Adrenal gland (tissue), 19 donors: ENCODE measurements at places on chromosomes 1 and 21.

DNA sequence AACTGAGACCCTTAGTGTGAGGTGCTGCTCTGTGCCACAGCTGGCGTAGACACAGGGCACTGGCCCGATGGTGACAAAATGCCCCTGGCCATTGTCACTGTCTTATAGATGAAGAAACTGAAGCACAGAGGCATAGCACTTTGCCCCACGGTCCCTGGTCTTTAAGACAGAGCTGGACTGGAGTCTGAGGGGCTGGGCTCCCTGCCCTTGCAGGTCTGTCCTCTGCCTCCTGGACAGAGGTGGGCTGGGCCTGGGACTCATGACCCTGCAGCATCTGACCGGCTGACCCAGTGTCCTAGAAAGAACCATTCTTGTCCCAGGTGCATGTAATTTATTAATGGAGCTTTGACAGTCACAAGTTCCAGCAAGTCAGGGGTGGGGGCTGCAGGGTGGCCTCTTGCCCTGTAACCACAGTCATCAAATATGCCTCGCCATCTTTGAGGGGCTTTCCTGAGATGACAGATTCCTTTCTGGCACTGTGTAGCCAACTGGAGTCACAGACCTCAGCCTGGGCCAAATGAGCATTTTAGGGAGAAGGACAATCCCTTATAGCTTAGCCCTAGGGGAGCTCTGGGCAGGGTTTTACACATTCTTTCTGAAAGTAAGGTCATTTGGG, 6.1 kb downstream of the SLFNL1 start:
- no peak for DNase-seq

DNA sequence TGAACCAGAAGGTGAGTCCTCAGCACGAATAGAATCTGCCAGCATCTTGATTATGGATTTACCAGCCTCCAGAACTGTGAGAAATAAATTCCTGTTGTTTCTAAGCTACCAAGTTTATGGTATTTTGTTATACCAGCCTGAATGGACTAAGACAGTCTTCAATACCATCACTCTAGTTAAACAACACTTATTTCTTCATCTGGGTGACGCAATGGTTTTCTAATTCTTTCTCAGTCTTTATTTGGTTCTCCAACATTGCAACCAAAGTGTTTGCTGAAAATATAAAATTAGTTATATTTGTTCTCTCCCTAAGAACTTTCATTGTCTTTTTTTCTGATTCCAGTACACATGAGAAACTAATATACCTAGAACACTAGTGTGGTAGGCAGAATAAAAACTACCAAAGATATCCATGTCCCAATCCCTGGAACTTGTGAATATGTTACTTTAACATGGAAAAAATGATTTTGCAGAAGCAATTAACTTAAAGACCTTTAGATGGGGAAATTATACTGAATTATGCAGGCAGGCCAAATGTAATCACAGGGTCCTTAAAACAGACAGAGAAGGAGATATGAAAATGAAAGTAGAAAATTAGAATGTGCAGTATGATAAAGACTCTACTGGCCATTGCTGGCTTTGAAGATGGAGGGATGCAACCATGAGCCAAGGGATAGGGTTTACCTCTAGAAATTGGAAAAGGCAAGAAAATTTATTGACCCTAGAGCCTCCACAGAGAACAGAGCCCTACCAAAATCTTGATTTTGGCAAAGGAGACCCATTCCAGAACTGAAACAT, 1115.1 kb downstream of the PLA2G4A start:
- no peak for DNase-seq

DNA sequence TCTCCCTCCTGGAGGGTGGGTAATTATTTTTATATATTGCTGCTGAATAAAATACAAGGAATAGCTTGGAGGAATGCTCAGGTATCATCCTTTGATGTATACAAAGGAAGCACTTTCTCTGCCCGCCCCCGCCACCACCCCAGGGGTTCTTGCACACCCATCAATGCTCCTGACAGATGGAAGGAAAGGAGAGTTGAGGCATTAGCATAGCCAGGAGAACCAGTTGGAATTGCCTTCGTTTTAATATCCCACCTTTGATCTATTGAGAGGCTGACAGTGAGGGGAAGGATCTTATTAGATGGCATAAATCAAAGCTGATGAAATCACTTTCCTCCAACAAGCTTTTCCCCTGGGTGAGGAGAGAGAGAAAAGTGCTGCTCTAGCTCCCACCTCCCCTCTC, 71.1 kb downstream of the LGR6 start:
- DNase-seq = no peak

DNA sequence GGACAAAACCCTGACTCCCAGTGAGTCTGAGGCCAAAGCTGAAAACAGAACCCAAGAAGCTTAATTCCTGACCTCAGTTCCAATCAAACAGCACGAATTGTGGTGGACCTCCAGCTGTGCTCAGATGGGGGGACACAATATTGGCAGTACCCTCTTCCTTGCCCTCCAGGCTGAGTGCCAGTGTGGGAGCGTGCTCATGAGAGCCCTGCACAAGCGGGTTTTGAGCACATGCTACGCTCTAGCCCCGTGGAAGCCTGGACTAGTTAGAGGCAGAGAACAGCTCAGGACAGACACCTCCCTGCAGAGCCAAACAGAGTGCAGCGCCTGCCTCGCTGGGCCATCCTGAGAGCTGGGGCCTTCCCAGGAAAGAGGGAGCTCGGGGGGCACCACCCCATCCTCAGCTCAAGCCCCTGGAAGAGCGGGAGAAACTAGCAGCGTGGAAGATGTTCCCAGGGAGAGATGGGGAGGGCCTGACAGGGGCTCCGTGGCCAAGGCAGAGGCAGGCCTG, 2.8 kb upstream of the SLC25A34 start:
- DNase-seq = no peak

- no peak for DNase-seq
Measured at GRCh38 chr1:92362970-92363369, 64.1 kb downstream of the RPAP2 start.

- DNase-seq = no peak
Measured at GRCh38 chr1:5617179-5617520, 375.1 kb downstream of the NPHP4 start.

DNA sequence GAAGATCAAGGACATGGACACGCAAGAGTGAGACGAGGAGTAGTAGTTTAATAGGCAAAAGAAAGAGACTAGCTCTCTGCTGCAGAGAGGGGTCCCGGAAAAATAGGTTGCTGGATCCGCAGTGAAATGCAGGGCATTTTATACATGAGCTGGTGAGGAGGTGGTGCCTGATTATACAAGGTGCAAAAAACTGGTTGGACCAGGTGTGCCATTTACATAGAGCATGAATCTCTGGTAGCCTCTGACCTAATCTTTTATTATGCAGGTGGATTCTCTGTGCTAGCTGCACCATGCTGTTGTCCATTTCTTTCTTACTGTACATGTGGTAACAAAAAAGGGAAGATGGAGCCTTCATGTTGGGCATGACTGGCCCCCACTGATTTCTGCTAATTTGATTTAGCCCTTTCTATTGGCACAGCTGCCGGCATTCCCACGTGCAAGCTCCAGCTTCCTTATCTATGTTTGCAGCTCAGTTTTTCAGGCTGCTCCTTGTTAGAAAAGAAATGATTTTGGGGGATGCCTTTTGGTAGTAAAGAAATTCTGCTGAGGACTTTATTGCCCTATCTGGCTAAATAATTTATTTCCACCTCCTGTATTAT, 548.1 kb downstream of the BRINP3 start:
- DNase-seq = no peak
